ENCODE measurements at places on chromosomes 7 and 10. TPM values are rescaled to one million over a fixed set of nuclear protein-coding genes. Genes with fewer than 3 reads are reported as not detected.

DNA sequence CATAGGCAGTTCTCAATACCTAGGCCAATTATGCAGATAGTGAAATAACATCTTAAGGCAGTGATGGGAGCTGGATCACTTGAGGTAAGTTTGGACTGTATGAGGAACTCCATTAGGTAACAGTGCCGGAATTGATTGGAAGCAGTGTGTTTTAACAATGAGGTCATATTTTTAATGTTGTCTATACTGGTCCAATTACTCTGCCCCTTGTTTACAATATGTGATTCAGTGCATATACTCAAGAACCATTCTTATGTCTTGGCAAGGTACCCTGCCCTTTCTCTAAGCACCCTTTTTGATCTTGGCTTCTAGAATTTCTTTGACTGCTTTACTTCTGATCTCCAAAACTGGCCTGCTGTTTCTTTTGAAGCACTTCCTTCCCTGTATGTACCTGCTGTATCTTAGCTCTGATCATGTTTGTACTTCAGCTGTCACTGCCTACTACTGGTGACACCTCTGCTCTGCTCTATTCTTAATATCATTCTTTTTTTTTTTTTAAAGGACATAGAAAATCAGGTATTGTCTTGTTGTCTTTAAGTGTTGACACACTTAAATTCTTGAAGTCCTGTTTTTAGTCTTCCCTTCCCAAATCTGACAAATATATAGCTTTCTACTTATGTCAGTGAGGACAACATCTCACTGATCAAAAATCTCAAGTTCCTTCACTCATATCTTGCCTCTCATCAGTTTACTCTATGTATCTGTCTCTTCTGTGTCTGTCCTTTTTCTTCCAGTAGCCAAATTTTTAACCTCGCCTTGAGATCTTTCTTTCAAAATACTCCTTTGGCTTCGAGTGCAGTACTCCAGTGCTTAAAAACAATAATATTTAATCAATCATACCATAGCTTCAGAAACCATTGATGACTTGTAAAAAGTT is 46.4 kb upstream of the RPA3 start:
- DNase-seq, result no peak

Gene DGKI
- total RNA-seq, result 0.35 TPM

- DNase-seq, result no peak
Measured at GRCh38 chr7:7816816-7817536, 98.6 kb upstream of the RPA3 start.

GRCh38 chr10:101763141-101763846 is 12.6 kb downstream of the FGF8 start:
- no peak for DNase-seq

GRCh38 chr10:114697061-114697598 is 39.1 kb upstream of the ABLIM1 start:
- no peak for DNase-seq

DNA sequence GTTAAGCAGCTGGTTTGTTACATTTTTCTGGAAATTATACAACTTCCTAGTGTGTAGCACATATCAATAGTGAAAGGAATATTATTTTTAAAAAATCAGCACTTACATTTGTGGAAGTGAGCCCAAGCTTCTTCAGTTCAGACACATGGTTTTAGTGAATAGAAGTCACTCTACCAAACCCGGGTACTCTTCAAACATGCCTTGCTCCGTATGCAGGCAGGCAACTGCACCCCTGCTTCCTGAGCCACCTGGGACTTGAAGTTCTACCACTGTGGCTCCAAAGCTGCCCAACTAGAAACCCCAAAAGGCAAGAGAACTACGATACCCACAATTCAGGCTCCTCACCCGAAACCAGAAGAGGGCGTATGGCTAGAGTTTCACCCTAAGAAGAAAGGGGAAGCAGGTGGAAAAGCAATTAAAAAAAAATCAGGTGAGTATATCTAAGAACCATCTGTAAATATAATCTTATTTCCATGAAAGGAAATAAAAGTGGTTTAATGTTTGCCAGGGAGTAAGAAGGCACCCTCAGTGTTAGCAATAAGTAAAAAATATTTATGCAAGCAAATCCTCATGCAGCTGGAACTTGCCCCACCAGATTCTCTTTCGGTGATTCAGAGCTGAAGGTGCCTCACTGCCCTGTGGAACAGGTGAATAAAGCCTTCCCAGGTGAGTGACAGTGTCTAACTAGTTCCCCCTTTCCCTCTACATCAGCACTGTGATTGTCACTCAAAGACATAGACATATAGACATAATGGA is at the start of gene MACC1:
Gene MACC1 (minus strand): TSS at position 192 of the 756 bp plus-strand sequence. CDS start 55,522 bp downstream, outside the sequence.
- no peak for DNase-seq

Gene ZNF488
- 0.08 TPM for total RNA-seq

DNA sequence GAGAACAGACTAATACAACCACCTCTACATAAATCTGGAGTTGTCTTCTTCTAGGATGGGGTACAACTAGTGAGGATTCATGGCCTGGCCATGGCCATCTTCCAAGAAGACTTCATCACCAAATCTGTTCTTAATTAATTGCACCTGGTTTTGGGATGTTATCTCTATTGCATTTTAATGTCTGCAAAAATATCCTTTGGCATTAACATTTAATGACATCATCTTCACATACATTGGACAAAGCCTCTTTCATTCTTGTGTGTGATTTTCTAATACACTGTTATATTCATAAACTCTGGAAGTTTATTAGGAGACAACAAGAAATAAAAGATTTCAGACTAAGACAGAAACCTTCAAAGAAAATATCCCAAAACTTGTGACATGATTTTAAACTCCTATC is 124.2 kb upstream of the ABCB5 start:
- no peak for DNase-seq

DNA sequence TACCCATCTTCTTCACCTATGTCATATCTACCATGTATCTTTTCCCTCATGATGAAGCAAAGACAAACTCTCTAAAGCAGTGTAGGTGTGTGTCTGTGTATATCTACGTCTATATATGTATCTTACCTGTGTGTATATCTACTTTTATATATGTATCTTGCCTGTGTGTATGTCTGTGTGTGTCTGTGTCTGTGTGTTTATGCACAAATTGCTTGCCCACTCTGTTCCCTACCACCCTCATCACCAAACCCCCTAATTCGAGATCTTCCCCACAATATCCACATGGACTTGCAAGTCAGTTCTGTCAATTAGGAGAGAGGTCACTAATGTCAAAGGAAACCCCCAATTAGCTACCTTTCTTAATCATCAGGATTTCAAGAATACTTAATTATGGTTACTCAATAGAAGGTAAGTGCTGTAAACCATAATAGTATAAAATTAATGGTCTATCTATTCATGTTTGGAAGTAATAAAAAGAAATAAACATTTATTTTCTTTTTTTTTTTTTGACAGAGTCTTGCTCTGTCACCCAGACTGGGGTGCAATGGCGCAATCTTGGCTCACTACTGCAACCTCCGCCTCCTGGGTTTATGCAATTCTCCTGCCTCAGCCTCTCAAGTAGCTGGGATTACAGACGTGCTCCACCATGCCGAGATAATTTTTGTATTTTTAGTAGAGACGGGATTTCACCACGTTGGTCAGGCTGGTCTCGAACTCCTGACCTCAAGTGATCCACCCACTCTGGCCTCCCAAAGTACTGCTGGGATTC is 43.6 kb downstream of the ANKRD61 start:
- no peak for DNase-seq

Gene RASSF4
- 25.0 TPM for total RNA-seq

Gene ODAD2
- 0.28 TPM for total RNA-seq

DNA sequence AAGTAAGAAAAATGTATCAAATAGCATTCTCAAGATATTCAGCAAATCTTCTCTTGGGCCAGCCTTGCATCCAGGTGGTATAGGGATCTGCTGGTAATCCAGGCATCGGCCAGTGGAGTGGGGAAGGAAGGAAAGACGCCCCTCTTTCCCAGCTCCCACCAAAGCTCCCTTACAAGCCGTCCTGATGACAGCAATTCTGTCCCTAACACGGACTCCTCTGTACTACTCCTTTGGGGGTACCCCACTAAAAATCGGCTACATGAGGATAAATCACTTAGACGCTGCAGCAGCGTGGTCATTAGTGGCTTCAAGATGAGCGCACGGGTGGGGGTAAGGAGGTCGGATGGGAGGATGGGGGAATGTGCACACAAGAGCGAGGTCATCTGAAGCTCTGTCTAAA is 24.7 kb upstream of the NUB1 start:
- DNase-seq, result peak; percentile 27

Gene NRG3
- total RNA-seq, result 1.1 TPM

Gene DIP2C
- 13.9 TPM for total RNA-seq

- no peak for DNase-seq
Measured at GRCh38 chr10:35532141-35532540, 73.0 kb upstream of the GJD4 start.

DNA sequence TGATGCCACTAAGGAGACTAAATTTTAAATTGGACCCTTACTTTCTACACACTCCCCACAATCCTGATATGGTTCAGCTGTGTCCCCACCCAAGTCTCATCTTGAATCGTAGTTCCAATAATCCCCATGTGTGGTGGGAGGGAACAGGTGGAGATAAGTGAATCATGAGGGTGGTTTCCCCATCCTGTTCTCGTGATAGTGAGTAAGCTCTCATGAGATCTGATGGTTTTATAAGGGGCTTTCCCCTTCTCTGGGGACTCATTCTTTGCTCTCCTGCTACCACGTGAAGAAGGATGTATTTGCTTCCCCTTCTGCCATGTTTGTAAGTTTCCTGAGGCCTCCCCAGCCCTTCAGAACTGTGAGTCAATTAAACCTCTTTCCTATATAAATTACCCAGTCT is 18.4 kb upstream of the BET1 start:
- DNase-seq, result no peak

DNA sequence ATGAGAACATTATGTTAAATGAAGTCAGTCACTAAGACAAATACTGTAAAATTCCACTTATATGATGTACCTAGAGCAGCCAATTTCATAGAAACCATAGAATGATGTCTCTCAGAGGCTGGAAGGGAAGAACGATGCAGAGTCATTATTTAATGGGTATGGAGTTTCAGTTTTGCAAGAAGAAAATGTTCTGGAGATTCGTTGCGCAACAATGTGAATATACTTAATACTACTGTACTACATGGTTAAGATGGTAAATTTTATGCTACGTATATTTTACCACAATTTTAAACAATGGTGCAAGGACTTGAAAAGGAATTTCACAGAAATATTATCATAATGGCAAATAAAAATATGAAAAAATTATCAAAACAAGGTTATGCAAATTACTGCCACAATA is 972.6 kb downstream of the KCNMA1 start:
- DNase-seq, result no peak

Gene ARHGEF35
- 7.2 TPM for total RNA-seq

DNA sequence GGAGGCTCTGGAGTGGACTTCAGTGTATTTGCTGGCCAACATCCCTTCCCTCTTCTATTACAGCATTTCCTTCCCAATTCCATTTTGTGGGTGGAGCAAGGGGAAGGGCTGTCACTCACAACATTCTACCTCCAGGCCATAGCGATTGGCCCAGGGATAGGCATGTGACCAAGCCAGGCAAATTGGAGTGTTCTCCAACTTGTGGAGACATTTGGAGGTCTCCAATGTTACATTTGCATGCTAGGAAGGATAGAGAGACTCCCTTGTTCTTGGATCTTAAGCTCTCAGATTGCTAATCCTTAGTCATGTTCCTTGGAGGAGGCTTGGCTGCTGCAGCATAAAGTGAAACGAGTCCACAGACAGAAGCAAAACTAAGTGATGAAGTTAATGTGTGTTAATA is 95.6 kb upstream of the KIF5B start:
- no peak for DNase-seq

Gene PPP2R2D
- 15.4 TPM for total RNA-seq

- no peak for DNase-seq
Measured at GRCh38 chr10:96683065-96683464, 37.2 kb downstream of the PIK3AP1 start.

Gene PON1
- 465 TPM for total RNA-seq

DNA sequence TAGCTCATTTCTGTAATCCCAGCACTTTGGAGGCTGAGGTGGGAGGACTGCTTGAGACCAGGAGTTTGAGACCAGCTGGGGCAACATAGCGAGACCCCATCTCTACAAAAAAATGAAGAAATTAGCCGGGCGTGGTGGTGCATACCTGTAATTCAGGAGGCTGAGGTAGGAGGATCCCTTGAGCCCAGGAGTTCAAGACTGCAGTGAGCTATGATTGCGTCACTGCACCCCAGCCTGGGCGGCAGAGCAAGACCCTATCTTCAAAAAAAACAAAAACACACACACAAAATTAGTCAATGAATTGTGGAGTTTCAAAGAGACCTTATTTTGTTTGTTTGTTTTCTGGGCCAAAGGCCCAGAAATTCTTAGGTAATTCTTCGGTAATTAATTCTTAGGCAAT is 110.0 kb downstream of the CUX1 start:
- no peak for DNase-seq

- no peak for DNase-seq
Measured at GRCh38 chr10:126583552-126584200, 86.8 kb downstream of the C10orf90 start.

Gene TRIM50
- not detected for total RNA-seq

GRCh38 chr7:91343420-91343960 is 79.3 kb downstream of the FZD1 start:
- DNase-seq, result no peak

GRCh38 chr7:2048006-2048405 is 184.7 kb downstream of the MAD1L1 start:
- DNase-seq, result no peak

DNA sequence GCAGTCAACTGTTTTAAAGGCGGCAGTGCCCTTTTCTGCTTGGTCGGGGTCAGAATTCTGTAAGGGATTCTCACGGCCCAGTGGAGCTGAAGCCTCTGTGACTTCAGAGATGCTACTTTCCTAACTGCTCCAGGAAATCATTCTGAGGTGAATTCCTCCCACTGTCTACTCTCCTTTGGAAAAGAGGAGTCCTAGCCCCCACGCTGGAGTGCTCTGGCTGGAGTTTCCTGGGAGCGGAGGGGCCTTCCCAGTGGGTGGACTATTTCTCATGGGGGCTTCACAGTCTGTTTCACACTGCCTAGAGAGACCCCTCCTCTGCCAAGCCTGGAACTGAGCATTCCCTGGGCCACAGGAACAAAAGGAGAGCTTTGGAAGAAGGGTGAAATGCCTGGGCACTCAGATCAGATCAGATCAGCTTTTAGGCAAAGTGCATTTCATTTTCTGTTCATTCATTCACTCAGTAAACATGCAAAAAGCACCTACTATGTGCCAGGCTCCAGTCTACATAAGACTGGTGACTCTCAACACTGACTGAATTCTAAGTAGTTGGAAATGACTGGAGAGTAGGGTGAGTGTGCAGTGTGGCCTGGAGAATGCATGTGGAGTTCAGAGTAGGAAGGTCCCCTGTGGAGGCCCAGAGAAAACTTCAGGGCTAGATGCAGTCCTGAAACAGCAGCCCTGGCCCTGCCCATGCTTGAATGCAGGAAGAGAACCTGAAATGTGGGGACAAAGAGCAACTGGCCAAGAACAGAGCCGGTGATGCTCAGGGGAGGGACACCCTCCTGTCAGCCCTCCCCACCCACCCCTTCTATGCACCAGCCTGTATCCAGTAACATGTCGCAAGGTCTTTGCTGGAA is 12.2 kb downstream of the ZNF488 start:
- DNase-seq, result no peak

DNA sequence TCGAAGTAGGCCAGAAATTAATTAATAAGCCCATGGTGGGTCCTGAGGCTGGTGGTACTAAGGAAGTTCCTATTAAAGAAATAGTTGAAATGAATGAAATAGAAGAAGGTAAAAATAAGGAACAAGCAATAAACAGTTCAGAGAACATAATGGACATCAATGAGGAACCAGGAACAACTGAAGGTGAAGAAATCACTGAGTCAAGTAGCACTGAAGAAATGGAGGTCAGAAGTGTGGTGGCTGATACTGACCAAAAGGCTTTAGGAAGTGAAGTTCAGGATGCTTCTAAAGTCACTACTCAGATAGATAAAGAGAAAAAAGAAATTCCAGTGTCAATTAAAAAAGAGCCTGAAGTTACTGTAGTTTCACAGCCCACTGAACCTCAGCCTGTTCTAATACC is 36.0 kb downstream of the SLK start:
- DNase-seq, result no peak

Measured in left lobe of liver (tissue), 2 donors.